Activated T-cell treated with anti-CD3 and anti-CD28 coated beads, Interleukin-2, amount 50 U/mL, for 72 hours (primary cell): ENCODE measurements at places on chromosomes 7 and 10. TPM values are rescaled to one million over a fixed set of nuclear protein-coding genes. Genes with fewer than 3 reads are reported as not detected.

Gene HOXA6
- total RNA-seq, result 0.31 TPM

Gene NOS3
- 8.1 TPM for total RNA-seq

Gene CACNB2
- not detected for total RNA-seq

Gene TMEM270
- not detected for total RNA-seq

DNA sequence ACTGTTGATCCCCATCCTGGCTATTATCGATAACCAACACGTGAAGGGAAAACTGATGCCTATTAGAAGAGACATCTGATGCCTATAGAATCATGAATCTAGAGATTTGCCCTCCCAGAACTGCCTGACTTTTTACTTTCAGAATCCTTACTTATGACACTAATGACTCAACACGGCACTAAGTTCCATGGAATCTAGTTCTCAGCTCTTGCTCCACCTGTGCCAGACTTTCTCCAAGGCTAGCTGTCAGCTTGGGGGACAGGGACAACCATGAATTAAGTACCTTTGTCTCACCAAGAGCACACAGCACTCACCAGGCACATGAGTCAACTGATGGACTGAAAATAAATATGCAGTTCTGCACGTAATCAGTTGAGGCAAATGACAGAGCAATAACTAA, 184.2 kb downstream of the FRMD4A start:
- no peak overlapping the region for H3K4me3 ChIP-seq
- H3K36me3 ChIP-seq, result no peaks in the 10 kb centered on the region
- no peak overlapping the region for H3K27ac ChIP-seq
- no peak for DNase-seq

GRCh38 chr10:33291053-33291592, 43.3 kb downstream of the NRP1 start:
- no peaks in the 10 kb centered on the region for H3K36me3 ChIP-seq
- no peak for DNase-seq
- H3K4me1 ChIP-seq, result no peaks in the 10 kb centered on the region
- peaks cover 21% of the 10 kb centered on the region for H3K27me3 ChIP-seq

DNA sequence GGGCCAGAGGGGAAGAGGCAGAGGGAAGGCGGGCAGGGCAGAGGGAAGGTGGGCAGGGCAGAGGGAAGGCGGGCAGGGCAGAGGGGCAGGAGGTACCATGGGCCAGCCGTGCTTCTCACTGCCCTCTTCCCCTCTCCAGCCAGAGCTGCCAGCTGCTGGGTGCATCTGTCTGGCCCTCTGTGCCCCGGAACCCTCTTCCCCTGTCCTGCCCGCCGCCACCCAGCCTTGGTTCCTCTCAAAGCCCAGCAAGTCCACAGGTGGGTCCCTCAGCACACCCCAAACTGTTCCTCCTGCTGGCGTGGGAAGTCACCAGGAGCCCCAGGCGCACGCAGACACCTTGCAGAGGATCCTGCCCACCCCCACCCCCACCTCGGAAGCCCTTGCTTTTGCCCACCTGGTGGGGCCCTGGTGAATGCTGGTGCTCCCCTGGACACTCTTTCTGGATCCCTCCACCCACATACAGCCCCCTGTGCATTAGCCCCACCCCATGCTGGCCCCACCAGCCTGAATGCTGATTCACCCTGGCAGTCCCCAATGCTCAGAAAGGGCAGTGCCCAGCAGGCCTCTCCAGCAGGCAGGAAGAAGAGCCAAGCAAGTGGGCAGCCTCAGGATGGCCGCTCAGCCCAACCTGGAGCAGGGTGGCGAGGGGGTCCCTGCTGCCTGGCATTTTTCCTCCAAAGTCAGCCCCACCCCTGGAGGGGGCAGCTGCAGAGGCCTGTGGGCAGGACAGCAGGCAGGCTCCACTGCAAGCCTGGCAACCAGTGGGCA, 1.9 kb upstream of the PWWP2B start:
- H3K27ac ChIP-seq, result no peak overlapping the region
- no peaks in the 10 kb centered on the region for H3K36me3 ChIP-seq
- H3K4me3 ChIP-seq, result peak overlapping the region; percentile 7
- H3K27me3 ChIP-seq, result no peaks in the 10 kb centered on the region
- peaks cover 10% of the 10 kb centered on the region for H3K4me1 ChIP-seq
- DNase-seq, result no peak

- H3K4me3 ChIP-seq, result no peak overlapping the region
- peak; percentile 62 for DNase-seq
- H3K36me3 ChIP-seq, result no peaks in the 10 kb centered on the region
These were observed 154.6 kb upstream of the GDF10 start for GRCh38 chr10:47145290-47145934.

DNA sequence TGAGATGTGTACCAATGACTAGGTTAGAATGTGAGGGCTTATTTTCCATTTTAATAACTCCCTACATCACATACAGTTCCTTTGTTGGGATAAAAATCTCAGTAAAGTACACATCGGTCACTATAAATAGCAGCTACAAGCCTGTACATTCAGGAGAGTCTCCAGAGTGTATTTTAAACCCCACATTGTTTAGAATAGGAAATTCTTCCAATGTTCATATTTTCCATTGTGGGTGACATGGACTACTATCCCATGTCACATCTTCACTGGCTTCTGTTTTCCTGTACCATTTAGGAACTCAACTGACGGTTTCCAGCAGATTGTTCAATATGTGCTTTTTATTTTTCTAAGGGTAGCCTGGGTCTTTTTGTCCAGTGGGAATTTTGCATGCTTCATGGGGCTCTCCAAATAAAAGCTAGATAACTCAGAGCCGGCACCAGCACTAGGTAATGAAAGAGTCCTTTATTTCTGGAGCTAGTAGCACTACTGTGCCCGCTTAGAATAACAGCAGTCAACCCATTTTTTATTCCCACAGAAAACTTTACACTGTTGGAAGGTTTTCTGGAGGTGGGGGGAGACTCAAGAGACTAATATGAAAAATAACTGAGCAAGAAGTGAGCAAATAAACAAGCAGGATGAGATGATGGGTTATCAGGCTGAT, 100.5 kb downstream of the CALD1 start:
- no peaks in the 10 kb centered on the region for H3K27me3 ChIP-seq
- no peaks in the 10 kb centered on the region for H3K36me3 ChIP-seq
- H3K4me3 ChIP-seq, result no peak overlapping the region
- no peak for DNase-seq
- H3K4me1 ChIP-seq, result no peaks in the 10 kb centered on the region

- peak within 1 kb of the TSS; percentile 88 for H3K4me3 ChIP-seq
- no peak within 1 kb of the TSS for H3K27ac ChIP-seq
These were observed at the start of gene ACHE for GRCh38 chr7:100895701-100895955. TSS of gene ACHE (minus strand) at chr7:100895888. CDS start at chr7:100894232, 1,656 bp downstream.

GRCh38 chr7:109126404-109127050, 556.9 kb downstream of the DNAJB9 start:
- no peak for DNase-seq
- no peak overlapping the region for H3K27ac ChIP-seq
- H3K27me3 ChIP-seq, result no peaks in the 10 kb centered on the region
- H3K36me3 ChIP-seq, result peaks cover 2% of the 10 kb centered on the region

- no peak overlapping the region for H3K4me3 ChIP-seq
- H3K36me3 ChIP-seq, result peaks cover 3% of the 10 kb centered on the region
- H3K4me1 ChIP-seq, result peaks cover 2% of the 10 kb centered on the region
- H3K27me3 ChIP-seq, result peaks cover 9% of the 10 kb centered on the region
These were observed 80.5 kb downstream of the TBXAS1 start for GRCh38 chr7:139909379-139910050.
